ENCODE measurements at places on chromosomes 2 and 18. TPM values are rescaled to one million over a fixed set of nuclear protein-coding genes. Genes with fewer than 3 reads are reported as not detected.

SCYGR4 gene
- not detected for total RNA-seq

KCNG2 gene
- total RNA-seq, result 0.21 TPM

ZBTB14 gene
- 16.0 TPM for total RNA-seq

PROKR1 gene
- total RNA-seq, result 0.69 TPM
